ENCODE measurements at places on chromosomes 2 and 18.

- no peak for DNase-seq
Measured at GRCh38 chr2:163198007-163198406, 359.4 kb upstream of the KCNH7 start.

DNA sequence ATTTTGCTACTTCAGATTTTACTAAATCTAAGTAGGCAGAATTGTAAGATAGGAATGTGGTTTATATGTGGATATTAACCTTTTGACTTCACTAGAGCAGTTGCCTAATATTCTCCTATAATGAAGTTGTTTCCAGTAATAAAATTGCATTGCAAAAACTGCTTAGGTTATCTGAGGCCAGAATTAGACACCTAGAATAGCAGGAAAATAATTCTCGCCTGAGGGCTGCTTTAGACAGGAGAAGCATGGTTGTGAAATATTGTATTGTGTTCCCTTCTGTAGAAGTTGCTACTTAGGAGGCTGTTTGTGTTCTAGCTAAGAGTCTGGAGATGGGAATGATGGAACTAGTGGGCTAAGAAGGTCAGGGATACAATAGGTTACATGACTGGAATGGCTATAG, 146.3 kb downstream of the PLCL1 start:
- DNase-seq = no peak

GRCh38 chr2:29182334-29182733, 67.1 kb downstream of the CLIP4 start:
- DNase-seq = no peak

DNA sequence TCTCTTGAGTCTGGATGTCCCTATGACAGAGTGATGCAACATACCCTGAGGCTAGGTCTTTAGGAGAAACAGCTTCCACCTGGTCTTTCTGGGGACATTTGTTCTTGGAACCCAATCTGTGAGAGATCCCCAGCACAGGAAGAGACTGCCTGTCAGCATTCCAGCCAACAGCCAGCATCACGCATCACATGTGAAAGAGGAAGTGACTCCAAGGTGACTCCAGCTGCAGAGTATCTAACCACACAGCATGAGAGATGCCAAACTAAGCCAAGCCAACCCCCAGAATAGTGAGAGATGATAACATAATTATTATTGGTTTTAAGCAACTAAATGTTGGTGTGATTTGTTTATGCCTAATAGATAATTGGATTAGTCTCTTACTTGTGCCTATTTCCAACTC, 35.7 kb downstream of the C18orf63 start:
- DNase-seq = no peak

DNA sequence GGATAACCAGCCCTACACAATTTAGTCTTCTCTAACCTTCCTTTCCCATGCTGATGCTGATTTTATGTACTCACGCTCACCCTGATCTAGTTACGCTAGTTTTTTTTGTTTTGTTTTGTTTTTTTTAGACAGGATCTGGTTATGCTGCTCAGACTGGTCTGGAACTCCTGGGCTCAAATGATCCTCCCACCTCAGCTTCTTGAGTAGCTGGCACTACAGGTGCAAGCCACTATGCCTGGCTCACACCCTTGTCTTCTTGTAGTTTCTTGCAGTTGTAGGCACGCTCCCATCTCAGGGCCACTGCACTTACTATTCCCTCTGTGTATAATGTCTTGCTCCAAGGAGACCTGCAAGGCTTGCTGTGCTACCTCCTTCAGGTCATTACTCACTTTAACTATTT, 6.2 kb downstream of the PELI1 start:
- DNase-seq = no peak

DNA sequence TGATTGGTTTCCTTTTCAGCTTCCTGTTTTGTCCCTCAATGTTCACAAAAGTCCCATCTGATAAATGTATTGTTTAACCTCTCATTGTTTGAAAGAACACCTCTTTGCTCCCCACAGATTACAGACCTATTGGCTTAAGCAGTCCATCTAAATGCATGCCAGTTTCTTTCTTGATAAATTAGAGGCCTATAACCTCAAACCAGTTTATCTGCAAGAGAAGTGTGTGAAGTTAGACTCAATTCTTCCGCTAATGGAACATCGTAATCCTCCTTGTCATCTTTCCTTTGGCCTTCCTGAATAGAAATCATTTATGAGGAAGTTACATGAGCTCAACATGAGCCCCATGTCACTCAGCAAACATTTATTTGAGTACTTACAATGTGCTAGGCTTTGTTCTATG, 74.0 kb downstream of the FRZB start:
- no peak for DNase-seq

DNA sequence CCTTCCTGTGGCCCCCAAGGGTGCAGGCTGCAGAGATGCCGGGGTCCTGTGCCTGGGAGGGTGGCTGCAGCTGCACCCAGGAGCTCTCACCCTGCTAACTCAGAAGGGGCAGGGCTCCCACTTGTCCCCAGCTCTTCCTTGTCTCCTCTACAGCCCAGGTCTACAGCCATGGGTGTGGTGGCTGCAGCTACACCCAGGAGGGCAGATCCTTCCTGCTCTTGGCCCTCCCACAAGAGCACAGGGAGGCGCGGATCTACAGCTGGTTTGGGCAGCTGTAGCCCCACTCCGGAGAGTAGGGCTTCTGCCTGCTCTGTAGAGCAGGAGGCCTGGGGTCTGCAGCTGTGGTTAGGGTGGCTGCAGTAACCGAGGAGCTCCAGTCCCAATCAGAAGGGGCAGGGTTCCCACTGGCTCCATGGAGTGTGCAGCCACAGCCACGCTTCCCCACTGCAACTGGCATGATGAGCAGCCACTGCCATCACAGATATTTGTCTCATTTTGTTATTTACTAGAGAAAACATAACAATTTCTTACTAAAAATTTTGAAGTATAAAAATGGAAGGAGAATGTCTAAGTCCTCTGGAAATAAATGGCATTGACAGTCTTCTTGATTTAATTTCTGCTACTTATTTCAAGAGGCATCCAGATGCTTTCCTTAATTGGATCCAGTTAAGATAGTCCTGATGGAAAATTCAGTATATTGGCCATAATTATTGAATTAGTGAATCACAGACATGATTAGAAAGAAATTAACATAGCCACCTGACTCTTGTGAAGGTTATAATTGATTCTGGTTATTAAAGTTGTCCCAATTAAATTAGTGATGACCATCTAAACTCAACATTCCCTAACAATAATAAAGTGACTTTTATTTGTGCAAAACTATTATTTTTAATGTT, 233.6 kb downstream of the KCNE4 start:
- no peak for DNase-seq

Data from activated CD8-positive, alpha-beta memory T cell treated with anti-CD3 and anti-CD28 coated beads for 48 hours (primary cell).